Stimulated activated CD8-positive, alpha-beta memory T cell treated with anti-CD3 and anti-CD28 coated beads, Interleukin-15, amount 100 ng/mL, for 1 hour (primary cell): ENCODE measurements at places on chromosomes 16 and 17.

DNA sequence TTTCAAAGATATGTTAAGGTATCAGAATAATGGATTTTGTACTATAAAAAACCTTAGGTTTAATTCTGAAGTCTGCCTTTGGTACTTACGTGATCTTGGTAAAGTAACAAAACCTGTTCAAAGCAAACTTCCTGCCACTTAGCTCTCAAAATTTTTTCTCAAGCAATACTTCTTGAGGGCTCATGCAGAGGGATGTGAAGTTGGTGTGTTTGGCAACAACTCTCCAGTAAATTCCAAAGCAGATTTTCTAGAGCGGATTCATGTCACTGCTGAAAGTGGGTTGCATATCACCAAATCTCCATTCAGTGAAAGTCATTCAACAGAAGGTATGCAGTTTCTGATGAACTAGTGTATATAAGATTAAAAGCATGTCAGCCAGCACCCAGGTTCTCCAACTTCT, 856.7 kb downstream of the CDH8 start:
- DNase-seq = no peak

DNA sequence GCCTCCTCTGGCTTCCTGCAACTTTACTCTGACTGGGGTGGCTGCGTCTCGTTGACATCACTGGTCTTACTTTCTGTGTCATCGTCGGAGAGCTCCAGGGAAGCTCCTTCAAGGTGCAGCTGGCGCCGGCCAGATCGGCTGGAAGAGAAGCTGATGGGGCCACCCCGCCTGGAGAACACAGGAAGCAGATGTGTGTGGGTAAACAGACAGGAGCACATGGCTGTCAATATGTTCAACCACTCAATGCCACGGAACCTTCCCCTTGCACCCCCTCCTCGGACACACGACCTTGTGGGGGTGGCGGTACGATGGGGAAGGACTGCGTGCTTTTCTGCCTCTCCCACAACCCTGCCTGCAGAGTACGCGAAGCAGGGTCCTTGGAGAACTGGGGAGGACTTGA, 40.1 kb downstream of the NDEL1 start:
- no peak for DNase-seq

DNA sequence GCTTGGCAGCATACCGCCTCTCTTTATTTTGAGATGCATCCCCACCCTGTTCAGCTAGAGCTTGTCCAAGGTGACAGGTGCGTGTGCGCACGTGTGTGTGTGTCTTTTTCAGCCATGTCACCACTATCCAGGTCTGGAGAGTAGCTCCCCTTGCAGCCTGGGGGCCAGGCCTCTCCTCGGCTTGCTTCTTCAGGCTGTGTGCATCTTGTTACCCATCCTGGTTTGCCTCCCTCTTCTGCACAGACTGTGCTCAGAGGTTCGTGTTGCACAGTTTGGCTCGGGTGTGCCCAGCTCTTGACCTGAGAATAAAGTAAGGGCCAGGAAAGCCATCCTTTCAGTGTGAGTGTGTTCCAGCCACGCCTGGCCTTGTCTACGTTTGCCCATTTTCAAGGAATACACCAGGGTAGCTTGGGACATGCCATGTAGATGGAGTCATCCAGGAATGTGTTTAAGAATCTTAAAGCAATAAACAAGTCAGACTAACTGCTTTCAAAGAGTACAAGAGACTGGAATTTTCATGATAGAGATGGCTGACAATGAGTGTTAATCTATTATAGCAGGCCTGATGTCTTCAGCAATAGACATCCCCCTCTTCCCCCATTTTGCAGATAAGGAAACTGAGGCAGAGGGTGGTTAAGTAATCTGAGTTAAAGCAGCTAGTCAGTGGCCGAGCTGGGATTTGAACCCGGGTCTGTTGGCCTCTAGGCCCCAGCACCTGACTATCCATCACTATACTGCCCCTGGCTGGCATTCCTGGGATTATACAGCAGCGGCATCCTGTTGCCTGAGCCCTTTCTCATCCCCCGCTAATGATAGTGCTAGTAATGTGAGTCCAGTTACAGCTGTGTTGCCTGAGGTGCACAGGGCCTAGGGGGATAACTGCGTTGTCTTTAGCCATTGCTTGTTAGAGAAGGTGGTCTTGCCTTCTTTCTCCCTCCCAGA, 77.9 kb downstream of the KSR1 start:
- DNase-seq = no peak

DNA sequence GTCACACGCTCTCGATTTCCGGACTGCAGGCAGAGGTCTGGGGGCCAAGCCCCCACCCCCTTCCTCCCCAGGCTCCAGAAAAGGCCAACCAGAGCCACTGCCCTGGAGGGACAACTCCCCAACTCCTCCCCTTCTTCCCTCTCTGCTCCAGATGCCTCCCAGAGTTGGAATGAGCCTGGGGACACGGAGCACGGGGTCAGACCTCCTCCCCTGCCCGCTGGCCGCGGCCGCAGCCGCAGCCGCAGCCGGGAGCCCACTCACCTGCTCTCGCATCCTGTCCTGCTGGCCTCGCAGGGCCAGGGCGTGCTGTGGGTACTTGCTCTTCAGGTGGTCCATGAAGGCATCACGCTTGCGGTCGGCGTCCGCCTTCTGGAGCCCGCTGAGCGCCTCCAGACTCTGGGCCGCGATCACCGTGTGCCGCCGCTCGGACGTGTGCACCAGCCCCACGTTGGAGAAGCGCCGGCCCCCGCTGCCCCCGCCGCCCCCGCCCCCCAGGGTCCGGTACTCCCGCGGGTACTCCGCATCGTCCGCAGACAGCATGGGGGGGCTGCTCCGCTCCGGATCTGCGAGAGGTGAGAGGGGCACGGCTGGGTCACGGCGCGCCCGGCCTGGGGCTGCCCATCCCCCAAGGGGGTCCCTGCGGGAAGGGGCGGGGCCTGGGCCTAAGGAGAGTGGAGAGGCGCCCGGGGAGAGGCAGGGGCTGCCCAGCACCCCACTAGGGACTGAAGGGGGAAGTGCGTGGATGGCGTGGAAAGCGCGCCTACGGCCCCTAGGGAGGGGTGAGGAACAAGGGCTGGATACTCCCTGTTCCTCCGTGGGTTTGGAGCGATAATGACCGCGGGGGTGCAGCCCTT, 27.3 kb downstream of the SRCIN1 start:
- DNase-seq = no peak

DNA sequence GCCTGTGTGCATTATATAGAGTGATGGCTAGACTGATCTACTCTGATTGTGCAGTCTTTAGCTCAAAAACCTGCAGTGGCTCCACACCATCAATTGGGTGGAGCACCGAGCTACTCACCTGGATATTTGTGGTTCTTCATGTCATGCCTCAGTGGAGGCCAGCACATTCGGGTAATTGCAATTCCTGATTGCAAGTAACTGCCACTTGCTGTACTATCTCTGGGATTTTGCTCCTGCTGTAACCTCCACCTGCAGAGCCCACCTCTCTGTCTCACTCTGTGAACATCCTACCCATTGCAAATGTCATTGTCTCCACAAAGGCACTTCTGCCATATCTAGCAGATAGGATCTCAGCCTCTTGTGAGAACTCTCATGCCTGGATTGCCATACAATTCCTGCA, 1.7 kb upstream of the CCL1 start:
- DNase-seq = no peak

DNA sequence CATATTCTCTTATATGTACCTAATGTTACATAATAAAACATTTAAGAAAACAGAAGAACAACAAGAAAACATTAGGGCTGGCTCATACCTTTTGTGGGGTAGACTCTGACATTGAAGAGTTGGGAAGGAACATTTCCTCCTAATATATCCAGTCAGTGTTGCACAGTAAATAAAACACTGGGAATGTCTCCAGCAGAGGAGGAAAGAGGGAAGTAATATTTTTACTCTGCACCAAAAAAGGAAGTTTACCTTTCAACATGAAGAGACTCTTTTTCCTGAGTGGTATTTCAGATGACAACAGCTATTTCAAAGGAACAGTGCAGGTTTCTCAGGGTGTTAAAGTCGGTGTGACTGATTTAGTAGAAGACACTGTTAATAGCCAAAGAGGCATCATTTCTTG, 31.9 kb downstream of the EPN2 start:
- DNase-seq = no peak

DNA sequence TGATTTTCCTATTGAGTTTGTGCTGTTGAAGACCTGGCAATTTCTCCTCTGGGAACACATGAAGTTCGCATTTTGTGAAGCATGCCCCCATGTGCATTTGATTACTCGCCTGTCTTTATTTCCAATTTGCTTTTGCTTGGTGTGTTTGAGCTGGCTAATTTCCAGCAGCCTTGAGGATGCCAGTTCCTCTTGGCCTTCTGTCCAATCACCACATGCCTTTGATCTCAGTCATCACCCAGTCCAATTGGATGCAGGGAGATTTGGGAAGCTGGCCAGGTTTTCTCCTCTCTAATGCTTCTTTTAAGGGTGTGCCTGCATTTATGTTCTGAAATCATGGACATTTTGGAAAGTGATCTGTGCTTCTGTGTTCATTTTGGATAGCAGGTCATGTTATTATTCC, 3.8 kb upstream of the TMEM100 start:
- no peak for DNase-seq
